ENCODE measurements at places on chromosomes 7 and 10.

GRCh38 chr7:131690441-131690840 is 134.0 kb upstream of the PODXL start:
- no peak for DNase-seq

- DNase-seq = no peak
Observed at GRCh38 chr10:99621454-99622251, 1.4 kb upstream of the SLC25A28 start.

- no peak for DNase-seq
Observed at GRCh38 chr10:6815346-6815745, 235.3 kb upstream of the PRKCQ start.

GRCh38 chr7:46478046-46478445 is 557.0 kb upstream of the IGFBP3 start:
- no peak for DNase-seq

GRCh38 chr10:99331207-99331803 is 2.1 kb downstream of the CNNM1 start:
- no peak for DNase-seq

DNA sequence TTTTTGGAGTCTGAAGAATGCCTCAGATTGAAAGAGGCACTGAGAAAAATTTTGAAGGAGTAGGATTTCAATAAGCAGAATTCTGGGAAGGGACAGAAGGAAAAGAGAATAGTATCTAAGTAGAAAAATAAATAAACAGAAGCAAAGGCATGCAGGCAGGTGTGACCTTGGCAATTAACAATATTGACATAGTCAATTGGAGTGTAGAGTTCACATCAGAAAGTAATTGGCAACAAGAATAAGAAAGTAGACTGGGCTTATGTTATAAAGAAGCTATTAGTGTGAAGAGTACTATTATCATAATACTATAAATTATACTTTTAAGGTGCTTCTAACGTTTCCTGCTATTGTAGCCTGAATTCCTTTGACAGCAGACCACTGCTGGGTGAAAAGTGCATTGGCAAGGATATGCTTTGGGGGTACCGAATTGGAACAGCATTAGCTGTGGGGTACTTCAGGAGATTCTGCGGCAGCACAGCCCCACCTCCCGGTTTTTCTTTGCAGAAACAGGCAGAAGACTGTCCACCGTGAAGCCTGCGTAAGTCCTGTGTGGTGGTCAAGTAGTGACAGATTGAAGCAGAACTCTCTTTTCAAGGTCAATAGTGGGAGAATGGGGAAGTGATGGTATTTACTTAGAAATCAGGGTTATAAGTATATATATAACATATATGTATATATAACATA is 357.0 kb downstream of the THSD7A start:
- DNase-seq = no peak

GRCh38 chr7:13949939-13950338 is 39.5 kb downstream of the ETV1 start:
- no peak for DNase-seq
